ENCODE measurements at places on chromosomes 13 and 19.

GRCh38 chr19:55041244-55041626 is 3.2 kb upstream of the GP6 start:
- DNase-seq: no peak

GRCh38 chr19:23795462-23795861 is 36.8 kb upstream of the ZNF681 start:
- no peak for DNase-seq

DNA sequence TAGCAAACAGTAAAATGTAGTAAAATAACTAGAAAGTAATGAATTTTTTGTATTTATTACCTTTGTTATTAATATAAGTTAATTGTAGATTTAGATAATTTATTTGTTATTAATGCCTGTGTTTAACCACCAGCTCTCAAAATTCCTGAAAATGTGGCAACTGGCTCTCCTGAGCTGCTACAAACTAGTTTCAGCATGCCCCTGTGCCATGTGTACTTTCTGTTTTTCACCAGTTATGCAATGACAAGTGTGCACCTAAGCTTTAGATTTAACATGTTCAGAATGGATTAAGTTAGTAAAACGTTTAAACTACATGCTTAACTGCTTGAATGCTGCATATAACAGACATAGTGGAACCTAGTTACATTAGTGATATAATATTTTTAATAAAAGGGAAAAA is 88.1 kb downstream of the POSTN start:
- no peak for DNase-seq

DNA sequence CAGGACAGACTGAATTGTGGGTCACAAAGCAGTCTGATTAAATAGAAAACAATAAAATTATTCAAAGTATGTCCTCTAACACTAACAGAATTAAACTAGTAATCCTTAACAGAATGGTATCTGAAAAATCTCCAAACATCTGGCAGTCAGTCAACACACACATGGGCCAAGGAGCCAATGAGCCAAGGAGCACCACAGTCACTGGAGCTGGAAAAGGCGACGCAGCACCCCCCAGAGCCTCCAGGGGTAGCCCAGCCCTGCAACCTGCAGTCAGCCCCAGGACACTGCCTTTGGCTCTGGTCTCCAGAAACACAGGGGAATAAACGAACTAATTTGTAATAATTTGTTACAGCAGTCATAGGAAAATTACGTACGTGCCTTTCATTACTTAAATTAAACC is 12.3 kb downstream of the TUBGCP3 start:
- DNase-seq: peak; percentile 56

DNA sequence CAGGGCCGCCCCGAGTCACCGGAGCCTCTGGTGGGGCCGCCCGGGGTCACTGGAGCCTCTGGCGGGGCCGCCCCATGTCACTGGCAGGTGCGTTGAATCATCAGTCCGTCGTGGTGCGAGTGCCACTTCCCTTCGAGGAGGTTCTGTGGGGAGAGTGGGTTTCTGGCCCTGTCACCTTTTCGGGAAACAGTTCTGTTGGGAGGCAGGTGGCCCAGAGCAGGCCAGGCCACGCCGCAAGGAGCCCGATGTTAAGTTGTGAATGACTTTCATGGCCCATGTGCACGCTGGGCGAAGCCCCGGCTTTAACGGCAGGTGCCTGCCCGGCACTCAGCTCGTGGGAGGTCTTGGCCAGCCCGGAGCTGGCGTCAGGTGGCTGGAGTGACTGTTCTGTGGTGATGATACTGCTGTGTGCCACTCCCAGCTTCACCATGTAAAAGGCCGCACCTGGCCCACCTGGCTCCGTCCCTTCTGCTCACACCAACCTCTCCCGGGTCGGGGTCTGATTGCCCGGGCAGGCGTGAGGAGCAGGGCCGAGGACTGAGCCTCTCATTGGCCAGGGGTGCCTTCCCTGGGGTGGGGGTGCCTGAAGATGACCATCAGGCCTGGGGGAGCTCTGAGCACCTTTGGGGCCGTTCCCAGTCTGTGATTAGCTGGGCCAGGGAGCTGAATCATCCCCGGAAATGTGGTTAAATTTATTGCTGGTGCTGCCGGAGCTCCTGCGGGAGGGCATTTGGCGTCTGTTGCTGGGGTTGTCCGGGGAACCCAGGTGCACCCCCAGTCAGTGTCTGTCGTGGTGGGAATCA is 29.2 kb downstream of the CSNK1G2 start:
- peak; percentile 31 for DNase-seq

- DNase-seq: no peak
Measured at GRCh38 chr13:51938454-51938853, 72.8 kb downstream of the ATP7B start.

DNA sequence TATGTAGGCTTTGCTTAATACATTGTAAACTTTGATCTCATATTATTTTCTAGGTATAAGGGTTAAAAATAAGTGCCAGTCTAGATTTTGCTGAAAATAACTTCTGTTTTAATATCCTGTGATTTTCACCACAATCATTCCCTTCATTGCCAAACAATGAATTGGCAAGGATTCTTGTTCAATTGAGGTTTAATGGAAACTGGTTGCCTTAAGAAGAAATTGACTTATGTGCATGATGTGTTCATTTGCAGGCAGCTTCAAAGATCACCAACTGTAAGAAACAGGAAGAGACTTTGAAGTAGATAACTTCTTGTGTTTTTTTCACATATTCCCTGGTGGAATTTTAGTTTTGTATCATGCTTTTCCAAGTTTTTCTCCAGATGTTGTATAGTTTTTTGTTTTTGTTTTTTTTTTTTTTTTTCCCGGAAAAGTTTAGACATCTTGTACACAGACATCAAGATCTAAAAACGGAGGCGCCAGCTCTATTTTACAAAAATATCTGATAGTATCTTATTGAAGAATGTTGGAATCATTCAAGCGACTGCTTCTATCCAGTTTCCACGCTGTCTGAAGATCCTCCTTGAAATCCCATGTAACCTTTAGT is 108.3 kb downstream of the POSTN start:
- no peak for DNase-seq

DNA sequence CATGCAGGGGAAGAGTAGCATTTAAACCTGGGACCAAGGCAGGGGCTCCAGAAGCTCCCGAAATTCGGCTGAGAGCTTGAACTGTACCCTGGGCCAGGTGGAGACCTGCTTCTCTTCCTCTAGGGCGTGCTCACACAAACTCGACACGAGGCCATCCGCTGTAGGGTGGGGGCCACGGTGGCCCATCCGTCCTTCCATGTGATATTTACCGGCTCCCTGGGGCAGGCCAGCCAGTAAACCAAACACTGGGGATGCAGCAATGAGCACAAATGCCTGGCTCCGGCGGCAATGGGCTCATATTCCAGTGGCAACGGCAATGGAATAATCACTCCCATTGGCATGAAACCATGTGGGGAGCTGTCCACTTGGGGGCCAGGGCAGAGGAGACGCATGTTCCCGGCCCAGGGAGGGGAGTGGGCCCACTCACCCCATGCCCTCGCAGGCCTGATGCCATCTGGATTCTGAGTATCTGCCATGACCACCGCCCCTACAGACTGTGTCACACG is 10.8 kb downstream of the SH3GL1 start:
- no peak for DNase-seq

- DNase-seq: peak; percentile 65
Measured at GRCh38 chr13:110225609-110226574, 81.1 kb downstream of the COL4A1 start.

GRCh38 chr19:16581145-16581970 is 9.1 kb upstream of the SLC35E1 start:
- no peak for DNase-seq

DNA sequence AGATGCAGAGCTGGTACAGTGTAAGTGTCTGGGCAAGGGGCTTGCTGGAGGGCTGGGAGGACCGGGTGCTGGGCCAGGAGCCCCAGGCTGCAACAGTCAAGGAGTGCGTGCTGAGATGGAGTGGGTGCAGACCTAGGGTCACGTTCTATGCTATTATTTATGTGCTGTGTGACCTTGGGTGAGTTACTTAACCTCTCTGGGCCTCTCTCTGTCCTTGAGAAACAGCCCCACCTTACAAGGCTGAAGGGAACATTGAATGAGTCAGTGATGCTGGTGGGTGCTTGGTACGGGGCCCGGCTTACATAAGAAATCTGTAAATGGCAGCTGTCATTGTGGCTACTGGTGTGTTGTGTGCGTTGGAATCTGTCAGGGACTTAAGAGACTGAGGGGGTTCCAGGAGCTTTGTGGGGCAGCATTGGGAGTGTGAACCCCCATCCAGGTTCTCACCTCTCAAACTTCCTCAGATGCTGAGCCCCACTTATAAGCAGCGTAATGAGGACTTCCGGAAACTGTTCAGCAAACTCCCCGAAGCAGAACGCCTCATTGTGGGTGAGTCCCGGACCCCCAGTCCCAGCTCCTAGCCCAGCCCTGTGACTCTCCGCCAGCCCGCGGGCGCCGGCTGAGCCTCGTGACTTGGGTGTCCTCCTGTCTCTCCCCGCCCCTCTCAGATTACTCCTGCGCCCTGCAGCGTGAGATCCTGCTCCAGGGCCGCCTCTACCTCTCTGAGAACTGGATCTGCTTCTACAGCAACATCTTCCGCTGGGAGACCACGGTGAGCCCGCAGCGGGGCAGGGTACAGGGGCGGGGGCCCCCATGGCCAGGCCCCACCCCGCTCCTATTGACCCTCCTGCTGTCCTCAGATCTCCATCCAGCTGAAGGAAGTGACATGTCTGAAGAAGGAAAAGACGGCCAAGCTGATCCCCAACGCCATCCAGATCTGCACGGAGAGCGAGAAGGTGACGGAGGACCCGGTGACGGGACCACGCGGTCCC is 9.6 kb downstream of the GRAMD1A start:
- DNase-seq: no peak

- no peak for DNase-seq
Measured at GRCh38 chr19:35462476-35462953, 14.5 kb downstream of the FFAR2 start.

DNA sequence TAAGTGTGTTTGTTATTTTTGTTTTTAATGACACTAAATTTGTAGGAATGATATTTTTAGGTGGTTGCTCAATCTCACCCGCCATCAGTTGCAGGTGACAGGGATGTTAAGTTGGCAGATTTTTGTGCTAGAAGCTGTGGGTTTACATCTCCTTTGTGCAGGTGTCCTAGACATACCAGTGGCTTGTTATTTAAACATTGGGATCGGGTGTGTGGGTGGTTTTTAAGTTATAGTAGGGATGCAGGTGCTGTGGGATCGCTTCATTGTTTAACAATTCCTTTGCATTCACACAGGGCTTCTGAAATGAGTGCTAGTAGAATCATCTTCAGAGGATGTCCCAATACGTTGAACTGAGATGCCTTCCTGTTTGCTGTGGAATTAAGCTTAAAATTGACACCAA is 100.0 kb downstream of the SHISA2 start:
- DNase-seq: no peak

DNA sequence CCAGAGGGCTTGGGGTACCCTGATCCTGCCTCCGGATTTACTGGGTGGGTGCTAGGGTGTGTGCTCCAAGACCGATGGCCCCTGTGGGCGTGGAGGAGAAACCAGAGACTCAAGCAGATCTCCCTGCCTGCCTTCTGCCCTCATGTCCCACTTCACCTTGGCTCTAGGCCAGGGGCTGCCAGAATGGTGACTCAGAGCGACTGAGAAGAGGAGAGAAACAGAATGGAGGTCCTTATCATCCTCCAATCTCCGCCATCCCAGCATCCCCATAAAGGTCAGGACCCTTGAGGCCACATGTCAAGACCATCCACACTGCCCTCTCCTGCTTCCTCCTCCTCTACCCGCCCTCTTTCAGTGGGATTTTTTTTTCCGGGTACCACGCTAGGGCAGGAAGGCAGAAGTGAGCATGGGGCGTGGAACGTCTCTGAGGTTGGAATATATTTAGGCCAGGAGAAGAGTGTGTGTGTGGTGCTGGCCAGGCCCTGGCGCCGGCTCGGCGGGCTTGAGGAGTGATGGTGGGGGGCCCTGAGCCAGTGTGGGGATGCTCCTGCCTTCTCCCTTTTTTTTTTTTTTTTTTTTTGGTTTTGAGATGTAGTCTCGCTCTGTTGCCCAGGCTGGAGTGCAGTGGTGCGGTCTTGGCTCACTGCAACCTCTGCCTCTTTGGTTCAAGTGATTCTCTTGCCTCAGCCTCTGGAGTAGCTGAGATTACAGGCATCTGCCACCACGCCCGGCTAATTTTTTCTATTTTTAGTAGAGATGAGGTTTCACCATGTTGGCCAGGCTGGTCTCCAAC is 22.3 kb downstream of the IER2 start:
- peak; percentile 94 for DNase-seq

- peak; percentile 71 for DNase-seq
Measured at GRCh38 chr19:55640043-55640576, 692 bp upstream of the ZNF580 start.

- DNase-seq: no peak
Measured at GRCh38 chr13:112818698-112819045, 128.8 kb downstream of the ATP11A start.

GRCh38 chr19:20558011-20558410 is 7.6 kb downstream of the ZNF737 start:
- DNase-seq: no peak

GRCh38 chr19:1389033-1389940 is 5.6 kb downstream of the NDUFS7 start:
- DNase-seq: no peak

DNA sequence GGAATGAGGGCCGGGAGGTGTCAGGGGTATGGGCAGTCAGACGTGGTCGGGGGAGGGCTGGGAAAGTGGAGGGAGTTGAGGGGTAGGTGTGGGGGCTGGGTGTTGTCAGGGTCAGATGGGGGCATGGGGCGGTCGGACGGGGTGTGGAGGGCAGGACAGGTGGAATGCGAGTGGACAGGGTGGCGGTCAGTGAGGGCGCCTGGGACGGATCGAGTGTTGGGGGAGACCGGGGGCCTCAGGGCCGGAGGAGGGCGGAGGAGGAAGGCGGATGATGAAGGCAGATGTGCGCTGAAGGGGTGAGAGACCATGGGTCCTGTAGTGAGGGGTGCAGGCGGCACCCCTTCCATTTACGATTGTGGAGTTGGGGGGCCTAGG is 5.7 kb downstream of the TBCB start:
- no peak for DNase-seq

- no peak for DNase-seq
Measured at GRCh38 chr19:1087813-1088415, 7.3 kb downstream of the POLR2E start.

- DNase-seq: no peak
Measured at GRCh38 chr13:77053192-77053591, 26.2 kb upstream of the FBXL3 start.

- DNase-seq: no peak
Measured at GRCh38 chr13:27193496-27193895, 21.9 kb upstream of the USP12 start.

DNA sequence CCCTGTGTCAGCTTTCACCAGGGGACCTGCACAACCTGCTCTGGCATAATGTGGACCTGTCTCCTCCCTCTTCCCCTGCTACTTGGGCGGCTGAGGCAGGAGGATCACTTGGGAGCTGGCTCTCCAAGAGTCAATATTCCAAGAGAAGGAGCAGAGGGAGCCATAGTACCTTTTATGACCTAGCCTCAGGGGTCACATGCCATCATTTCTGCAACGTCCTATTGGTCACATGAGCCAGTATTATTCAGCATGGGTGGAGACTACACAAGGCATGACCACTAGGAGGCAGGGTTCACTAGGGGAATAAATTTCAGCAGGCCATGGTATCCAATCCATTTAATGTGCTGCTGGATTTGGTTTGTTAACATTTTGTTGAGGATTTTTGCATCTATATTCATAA is 12.0 kb upstream of the SHFL start:
- peak; percentile 40 for DNase-seq
